ENCODE measurements at places on chromosomes 11 and 22.

DNA sequence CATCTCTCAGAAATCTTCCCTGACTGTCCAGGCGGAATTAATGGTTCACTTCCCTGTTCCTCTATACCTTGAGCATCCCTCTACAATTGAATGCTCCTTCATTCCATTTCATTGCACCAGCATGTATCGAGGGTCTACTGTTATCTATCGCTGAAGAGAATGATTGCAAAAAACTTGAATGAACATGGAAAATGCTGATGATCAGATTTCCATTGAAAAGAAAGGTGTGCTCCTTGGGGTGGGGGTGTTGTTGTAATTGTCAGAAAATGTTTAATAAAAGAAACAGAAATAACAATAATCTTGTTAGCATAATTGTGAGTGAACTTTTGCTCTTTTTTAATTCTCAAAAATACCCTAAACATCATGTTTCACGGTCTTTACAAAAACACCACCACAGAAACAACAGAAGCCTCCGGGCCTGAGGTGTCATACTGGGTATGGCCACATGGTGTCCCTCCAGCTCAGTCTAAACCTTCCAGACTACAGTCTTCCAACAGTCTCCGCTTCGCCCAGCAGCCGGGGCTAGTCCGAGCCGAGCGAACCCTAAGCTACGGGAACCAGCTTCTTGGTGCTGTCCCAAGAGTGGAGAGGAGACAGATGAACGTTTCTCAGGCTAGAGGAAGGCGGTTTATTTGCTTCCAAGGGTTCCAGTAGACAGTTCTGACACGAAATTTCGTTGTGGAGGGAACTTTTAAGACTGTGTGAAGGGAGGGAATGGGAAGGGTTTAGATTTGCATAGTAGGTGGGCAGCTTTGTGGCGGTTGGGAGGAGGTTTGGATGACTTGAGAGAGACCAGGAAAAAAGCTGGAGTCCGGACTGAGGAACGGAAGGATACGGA, 75.8 kb upstream of the ZBED5 start:
- DNase-seq: peak; percentile 66

DNA sequence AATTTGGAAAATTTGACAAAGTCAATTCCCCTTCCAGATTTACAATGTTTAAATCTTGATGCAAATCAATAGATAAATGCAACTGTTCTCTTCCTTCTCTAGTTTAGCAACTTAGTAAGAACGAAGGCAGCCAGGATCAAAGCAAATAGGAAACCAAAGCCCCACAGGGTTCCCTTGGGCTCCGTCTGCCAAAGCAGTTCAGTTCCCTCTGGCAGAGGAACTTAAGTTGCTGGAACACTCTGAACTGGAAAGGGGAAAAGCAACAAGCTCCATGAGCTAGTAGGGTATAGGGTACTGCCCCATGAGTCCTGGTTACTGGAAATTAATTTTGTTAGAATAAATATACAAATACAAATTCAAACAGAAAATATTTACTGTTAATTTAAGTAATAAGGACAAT, 91.3 kb downstream of the RELT start:
- no peak for DNase-seq

DNA sequence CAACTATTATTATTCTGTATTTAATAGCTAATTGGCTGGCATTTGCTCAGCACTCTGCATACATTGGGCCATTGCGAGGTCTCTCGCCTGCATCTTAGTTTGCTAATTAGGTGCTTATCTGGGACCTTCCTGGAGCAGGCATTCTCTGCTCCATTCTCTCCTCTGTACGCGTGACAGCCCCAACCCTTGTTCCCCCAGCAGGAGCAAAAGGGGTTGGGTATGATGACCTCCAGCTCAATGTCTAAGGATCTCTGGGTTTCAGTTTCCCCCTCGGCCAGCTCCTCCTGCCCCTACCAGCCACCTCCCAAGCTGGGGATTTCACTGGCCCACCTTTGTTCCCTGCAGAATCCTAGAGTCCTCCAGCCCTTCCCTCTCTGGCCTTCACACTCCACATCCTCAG, 9.7 kb upstream of the LGALS2 start:
- no peak for DNase-seq

GRCh38 chr22:25137577-25138525, 61.8 kb upstream of the CRYBB3 start:
- DNase-seq: no peak

DNA sequence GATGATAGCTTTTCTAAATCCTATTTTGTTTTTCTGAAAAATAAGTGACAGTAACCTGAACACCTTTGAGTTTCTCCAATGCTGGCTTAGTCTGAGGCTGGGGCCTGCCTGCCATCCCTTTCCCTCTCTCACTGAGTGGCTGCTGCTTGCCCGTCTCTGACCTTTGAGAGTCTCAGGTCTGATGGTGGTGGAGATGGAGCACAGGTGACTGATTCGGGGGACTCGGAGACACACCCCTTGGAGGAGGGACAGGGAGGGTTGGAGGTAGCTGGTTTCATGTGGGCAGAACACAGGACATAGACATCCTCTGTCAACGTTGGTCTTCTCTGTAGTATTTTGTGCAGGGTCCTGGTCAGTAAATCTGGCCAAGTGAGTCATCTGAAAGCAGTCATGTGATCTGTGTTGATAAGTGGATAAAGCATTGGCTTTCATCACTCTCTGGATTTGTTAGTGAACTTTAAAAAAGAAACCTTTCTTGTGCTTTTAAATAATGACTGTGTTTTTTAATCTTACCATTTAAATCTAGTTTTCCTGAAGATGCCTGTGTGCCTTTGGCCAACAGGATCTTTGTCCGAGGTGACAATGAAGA, 47.1 kb upstream of the CLDN5 start:
- no peak for DNase-seq

GRCh38 chr11:111602865-111603610, 789 bp downstream of the SIK2 start:
- no peak for DNase-seq

GRCh38 chr22:31861226-31861840, 83.0 kb upstream of the YWHAH start:
- no peak for DNase-seq

- DNase-seq: no peak
Measured at GRCh38 chr11:9570313-9571025, 3.0 kb upstream of the WEE1 start.

DNA sequence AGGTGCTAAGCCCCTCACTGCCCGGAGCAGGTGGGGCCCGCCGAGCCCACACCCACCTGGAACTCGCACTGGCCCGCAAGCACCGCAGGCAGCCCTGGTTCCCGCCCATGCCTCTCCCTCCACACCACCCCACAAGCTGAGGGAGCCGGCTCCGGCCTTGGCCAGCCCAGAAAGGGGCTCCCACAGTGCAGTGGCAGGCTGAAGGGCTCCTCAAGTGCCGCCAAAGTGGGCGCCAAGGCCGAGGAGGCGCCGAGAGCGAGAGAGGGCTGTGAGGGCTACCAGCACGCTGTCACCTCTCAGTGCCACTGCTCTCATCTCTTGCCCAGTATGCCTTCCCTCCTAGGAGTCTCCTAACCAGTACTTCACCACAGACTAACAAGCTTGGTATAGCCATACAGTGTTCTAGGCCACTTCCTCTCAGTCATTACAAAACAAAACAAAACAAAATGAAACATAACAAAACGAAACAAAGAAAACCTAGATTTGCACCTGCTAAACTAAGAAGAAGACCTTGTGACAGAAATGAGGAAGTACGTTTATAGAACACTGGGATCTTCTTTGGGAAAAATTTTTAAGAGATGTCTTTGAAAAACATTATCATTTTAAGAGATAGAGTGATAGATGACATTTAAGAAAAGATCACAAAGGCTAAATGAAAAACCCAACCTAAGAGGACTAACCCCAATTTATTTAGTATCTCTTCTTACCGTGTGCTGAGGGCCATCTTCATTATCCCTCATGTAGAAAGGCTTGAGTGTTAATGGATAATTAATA, 47.7 kb upstream of the GAB2 start:
- peak; percentile 8 for DNase-seq

DNA sequence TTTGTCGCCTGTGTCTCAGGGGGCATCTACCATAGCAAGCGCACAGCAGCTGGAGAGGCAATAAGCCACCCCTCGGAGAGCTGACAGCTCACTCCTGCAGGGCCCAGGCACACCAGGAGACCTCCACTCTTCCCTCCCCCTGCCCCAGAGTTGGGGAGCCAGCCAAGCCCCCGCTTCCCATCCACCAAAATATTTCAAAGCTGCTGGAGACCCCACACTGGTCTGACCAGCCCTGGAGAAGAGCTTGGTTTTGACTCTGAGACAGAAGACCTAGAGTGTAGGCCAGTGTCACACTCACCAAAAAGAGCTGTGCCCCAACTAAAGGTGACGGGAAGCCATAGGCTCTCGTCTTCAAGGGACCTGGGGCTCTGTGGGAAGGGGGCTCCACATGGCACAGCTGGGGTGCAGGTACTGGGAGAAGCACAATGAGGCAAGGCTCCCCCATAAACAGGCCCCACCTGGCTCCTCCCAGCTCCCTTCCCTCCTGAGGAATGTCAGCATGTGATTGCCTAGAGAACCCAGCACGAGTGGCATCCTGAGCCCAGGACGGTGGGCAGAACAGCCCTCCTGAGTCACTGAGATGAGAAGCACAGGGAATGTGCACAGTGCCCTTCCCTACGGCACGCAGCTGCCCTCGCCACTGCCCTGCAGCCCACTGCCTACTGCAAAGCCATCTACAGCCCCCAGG, 5.8 kb upstream of the GNAZ start:
- DNase-seq: no peak

DNA sequence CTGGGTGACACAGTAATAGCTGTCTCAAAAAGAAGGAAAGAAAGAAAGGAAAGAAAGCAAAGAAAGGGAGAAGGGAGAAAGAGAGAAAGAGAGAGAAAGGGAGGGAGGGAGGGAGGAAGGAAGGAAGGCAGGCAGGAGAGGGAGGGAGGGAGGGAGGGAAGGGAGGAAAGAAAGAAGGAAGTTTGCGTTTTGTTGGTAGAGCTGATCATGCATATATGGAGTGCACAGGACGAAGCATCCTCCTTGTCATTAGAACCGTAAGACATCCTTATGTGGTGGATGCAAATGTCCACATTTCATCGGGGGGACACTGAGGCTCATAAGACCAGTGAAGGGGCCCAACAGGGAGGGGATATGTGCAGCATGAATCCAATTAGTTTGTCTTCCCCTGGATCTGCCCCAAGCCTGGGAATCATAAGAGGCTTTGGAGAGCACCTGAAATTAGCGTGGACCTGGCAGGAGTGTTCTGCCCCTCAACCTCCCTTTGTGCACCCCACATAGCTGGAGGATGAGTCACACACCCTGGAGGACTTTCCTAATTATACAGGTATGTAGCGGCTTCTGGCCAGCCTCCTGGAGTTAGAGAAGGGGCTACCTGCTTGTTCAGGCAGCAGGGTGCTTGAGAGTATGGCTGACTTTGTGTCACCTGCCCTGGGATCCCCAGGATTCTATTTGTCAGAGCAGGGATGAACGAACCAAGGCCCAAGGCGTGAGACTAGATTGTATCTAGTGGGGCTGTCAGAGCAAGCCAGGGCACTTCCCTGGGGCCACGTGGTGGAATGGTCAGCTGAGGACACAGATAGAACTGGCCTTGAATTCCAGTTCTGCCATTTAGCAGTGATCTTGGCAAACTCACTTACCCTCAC, 119.7 kb upstream of the CD82 start:
- no peak for DNase-seq

DNA sequence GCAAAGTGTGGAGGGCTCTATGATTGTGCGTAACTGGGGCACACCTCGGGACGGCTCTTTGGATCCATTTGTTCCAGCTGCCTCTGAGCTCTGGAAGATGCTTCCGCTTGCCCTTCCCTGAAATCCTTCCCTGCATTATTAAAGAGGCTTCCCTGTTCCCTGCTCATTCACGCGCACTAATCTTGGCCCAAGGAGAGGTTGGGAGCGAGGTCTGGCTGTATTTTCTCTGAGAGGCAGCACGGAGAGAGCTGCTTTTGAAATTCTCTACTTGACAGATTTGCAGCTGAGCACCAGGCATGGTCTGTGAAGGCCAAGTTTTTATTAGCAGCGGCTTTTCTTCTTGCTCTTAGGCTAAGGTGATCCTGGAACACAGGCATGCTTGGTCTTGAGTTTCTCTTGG, 94.8 kb upstream of the NTM start:
- DNase-seq: no peak

DNA sequence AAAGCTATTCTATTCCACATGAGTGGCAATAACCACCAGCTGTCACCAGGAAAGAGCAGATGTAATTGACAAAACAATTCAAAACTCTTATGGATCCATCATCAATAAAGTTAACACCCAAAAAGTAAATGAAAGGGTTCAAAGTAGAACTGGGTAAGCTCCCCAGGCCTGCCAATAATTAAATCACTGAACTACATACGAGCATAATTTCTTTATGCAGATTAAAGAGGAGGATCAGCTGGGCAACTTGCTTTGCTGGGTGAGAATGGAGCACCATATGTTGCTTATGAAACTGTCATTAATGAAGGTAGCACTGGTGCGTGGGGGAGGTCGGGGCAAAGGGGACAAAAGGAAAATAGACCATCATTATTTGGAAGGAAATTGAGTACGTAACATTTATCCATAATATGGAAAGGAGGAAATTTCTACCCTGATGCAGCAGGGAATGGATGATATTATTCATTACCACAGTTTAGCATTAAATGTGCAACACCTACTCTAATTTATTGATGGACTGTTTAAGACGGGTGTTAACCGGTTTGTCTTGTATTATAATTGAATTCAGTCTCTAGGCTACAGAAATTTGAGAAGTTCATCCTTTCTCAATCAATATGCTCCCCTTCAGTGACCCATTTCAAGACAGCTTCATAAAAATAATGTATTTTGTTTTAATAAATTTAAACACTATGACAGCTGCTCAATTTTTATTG, 315.9 kb downstream of the CADM1 start:
- DNase-seq: no peak

Data from stimulated activated CD8-positive, alpha-beta memory T cell treated with anti-CD3 and anti-CD28 coated beads, Interleukin-15, amount 100 ng/mL, for 48 hours (primary cell).